Left renal cortex interstitium (tissue), 4 donors: ENCODE measurements at places on chromosomes 11 and 22.

DNA sequence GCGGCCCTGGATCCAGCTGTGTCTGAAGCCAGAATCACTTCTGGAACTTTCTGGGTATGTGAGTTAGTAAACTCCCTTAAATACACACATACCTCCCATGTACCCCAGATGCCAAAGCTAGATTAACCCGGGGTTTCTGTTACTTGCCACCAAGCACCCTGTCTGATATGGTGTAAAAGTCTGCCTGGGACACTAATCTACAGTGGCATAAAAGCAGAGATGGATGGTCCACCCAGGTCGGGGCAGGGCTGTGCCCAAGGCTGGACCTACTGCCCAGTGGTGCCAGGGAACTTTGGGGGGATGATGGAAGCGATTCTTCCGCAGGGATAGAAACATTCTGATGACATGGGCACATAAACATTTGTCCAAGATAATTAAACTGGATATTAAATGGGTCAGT lies 12.7 kb downstream of the MRGPRF start:
- DNase-seq = no peak

DNA sequence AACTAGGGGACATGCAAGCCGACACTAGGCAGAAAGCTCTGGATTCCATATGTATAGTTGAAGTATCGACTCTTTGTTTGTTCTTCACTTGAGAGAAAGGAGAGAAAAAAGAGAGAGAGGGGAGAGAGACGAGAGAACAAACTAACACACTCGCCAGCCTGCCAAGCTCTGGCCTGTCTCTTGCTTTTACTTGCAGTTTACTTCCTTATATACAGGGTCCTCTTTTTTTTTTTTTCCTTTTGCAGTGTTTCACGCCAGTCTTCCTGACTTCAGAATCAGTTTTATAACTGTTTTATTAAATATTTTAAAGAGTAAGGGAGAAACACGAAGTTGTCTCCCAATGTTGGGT lies 19.9 kb downstream of the TEAD1 start:
- no peak for DNase-seq

DNA sequence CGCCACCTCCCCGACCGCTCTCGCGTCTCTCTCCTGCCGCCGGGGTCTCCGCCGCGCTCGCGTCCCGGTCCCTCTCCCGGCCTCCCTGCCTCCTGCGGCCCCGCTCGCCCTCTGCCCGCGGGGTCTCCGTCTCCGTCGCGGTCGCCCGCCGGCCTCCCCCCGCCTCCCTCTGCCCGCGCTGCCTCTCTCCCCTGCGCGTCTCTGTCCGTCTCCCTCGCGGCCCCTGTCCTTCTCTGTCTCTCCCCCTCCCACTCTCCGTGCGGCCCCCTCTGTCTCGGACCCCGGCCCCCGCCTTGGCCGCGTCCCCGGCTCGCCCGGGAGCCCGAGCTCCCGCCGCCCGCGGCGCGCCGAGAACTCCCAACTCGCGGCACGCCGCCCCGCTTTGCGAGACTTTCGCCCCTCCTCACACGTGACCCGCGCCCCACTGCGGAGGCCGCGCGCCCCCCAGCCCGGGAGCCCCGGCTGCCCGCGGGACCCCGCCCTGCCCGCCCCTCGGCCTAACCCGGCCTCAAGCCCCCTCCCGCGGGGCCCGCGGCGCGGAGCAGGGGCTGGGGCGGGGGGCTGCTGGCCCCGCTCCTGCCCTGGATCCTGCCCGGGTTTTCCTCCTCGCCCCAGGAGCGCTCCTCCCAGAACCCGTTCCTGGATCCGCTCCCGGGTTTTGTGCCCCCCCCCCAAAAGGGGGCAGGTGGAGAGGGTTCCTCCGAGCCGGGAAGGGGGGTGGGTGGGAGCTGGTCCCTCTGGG lies 702 bp upstream of the KCNJ4 start:
- no peak for DNase-seq

- DNase-seq = no peak
Measured at GRCh38 chr11:118742304-118742703, 48.7 kb downstream of the DDX6 start.

GRCh38 chr11:61028135-61028729 lies 56.8 kb downstream of the CD6 start:
- DNase-seq = no peak

DNA sequence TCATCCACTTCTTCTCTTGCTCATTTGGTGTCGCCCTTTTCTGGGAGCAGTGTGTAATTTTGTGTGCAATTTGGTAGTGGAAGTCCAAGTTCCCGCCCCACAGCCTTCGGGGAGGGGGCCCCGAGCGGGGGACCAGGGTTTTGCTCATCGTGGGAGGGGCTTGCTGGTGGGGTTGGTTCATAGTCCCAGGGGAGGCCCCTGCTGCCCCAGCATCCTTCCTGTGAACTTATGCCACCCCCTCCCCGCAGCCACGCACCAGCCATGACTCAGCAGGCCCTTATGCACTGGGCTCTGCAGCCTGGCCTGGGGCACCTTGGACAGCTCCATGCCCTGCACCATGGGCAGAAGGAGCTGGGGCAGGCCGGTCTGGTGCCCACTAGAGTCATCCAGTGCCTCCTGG lies 1183.6 kb downstream of the BRD1 start:
- DNase-seq = no peak

GRCh38 chr11:3199537-3200295 lies 18.9 kb downstream of the MRGPRG start:
- no peak for DNase-seq
